Mesenchymal stem cell (in vitro differentiated cells and primary cell): ENCODE measurements at places on chromosomes 2 and 18.
A peak's percentile ranks its signal among the peaks of the same experiment; 100 is the strongest.

GRCh38 chr2:241592126-241592845 lies 33.7 kb downstream of the BOK start:
- DNase-seq = no peak

DNA sequence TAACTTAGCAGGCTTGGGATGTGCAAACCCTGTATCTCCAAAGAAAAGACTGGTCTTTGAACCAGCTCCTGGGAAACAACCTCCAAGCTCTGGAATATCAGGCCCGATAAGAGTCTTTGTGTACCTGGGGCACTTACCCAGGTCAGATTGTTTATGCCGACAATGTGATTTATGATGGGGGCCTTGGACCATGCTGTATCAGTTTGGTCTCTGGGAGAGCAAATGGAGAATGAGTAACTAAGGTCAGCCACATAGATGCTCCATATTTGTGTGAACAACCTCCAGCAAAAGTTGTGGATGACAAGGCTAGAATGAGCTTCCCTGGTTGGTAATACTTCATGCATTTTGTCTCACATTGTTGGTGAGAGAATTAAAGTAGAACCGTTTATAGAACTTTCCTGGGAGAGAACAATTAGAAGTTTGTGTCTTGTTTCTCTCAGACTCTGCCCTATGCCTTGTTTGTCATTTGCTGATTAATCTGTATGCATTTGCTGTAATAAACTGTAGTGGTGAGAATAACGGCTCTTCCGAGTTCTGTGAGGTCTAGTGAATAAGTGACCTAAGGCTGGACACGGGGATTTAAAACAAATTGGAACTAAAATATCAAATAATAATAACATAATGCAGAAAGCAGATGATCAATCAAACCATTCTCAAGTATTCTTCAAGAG lies 259.1 kb downstream of the XIRP2 start:
- no peak for DNase-seq

DNA sequence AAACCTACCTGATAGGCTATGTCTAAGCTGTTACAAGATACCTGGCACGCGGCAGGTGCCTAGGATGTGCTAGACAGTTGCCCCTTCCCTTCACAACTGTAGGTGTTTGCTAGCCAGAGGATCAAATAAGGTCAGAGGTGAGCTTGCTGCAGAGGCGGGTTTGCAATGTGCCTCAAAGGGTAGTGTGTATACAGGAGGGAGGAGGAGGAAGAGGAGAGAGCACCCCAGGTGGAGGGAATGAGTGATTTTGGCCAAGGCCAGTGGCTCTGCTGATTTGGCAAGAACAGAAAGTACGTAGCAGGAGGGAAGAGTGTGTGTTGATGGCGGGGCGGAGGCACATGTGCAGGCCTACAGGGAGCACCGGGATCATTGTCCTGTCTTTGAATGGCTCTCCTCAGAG lies 236.5 kb downstream of the HAUS1 start:
- DNase-seq = no peak

GRCh38 chr2:128623776-128624761 lies 305.4 kb upstream of the HS6ST1 start:
- peak; percentile 57 for DNase-seq

- DNase-seq = no peak
These were observed 10.9 kb downstream of the RBMS1 start for GRCh38 chr2:160482673-160483072.

DNA sequence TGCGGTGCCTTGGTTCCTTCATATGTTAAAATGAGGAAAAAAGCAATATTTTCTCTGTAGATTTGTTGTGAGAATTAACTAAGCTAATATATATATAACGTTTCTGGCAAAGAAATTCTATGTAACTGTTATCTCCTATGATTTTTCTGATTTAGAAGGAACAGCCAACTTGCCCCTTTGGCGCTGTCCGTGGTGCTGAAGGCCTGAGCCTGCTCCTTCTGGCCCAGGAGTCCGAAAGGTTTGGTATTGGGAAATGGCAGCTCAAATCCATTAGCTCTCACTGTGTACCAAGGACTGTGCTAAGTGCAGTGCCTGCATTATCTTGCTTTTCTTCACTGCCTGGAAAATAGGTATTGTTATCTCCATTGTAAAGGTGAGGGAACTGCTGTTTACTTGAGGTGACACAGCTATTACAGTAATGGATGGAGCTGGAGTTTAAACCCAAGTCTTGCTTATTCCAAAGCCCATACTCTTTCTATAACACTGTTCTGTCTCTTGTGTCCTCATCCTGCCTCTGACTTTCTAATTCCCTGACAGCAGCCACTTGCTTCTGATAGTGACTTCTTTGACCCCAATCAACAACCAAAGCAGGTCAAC lies 52.2 kb downstream of the C1QL2 start:
- DNase-seq = peak; percentile 18

- DNase-seq = no peak
These were observed 405.3 kb downstream of the STK39 start for GRCh38 chr2:167842047-167842446.

- no peak for DNase-seq
These were observed 66.1 kb downstream of the BAZ2B start for GRCh38 chr2:159550231-159550630.

DNA sequence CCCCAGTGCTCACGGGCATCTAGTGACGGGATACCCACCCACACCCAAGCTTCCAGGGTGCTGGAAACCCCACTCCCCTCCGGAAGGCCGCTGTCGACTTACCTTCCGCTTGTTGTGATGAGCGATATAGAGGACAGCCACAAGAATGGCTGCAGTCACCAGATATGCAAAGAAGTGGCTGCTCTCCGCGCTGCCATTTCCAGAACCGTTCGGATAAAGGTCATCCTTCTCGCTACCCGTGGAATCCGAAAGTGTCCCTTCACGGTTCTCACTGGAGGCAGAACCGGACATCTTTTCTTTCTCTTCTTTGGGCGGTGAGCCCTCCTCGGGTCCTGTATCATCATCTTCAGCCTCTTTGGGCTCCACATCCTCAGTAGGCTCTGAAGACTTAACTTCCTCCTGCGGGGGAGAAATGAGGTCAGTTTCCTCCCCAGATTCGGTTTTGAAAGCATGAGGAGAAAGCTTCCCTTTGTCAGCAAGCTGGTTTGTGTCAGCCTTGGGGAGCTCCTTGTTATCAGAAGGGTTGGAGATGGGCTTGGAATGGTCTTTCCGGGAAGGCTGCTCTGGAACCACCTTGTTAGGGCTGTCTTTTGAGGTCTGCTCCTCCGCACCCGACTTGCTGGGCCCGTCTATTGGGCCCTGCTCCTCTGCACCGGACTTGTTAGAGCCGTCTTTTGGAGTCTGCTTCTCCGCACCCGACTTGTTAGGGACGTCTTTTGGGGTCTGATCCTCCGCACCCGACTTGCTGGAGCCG lies 1.2 kb downstream of the TGOLN2 start:
- DNase-seq = peak; percentile 30

- no peak for DNase-seq
These were observed 138.1 kb downstream of the KCNJ3 start for GRCh38 chr2:154836632-154837031.

GRCh38 chr18:50240080-50240563 lies 26.2 kb downstream of the CFAP53 start:
- DNase-seq = no peak

- no peak for DNase-seq
These were observed 31.3 kb downstream of the DARS1 start for GRCh38 chr2:135954020-135954601.

- no peak for DNase-seq
These were observed 144.4 kb upstream of the REV1 start for GRCh38 chr2:99634234-99634633.

GRCh38 chr2:166410828-166411472 lies 35.2 kb upstream of the SCN9A start:
- DNase-seq = peak; percentile 76

- DNase-seq = no peak
These were observed 238.0 kb upstream of the COPS8 start for GRCh38 chr2:236847538-236848263.

DNA sequence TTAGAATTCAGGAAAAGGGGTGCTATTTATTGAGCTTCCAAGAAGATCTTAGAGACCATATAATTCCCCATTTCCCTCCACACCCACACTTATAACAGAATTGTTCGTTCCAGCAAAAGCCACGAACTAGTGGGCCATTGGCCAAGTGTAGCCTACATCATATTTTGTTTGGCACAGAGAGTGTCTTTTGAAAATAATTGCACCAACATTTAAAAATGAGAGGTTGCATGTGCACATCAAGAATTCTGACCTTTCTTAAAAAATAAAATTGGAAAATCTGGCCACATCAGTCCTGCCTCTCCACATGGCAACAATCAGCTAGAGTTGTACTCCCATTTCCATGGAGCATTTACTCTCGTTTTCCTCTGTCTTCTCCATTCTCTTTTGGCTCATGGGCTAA lies 655.5 kb upstream of the FANCL start:
- DNase-seq = no peak

DNA sequence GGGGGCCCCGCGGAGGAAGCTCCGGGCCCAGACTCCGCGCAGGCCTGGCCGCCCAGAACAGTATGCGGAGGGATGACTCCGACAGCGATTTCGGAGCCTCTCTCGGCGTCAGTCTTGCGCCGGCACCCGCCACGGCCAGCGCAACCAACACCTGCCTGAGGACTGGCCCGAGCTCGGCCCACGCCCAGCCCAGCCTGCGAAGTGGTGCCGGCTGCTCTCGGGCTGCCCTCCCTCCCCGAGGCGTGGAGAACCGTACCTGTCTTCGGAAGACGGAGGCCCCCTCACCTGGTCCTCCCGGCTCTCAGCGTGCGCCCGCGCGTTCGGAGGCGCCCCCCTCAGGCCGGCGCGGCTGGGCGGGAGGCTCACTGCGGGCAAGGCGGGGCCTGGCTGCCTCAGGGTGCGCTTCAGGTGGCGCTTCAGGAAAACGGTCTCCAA lies at the start of gene M1AP:
TSS of gene M1AP (minus strand) at position 322 of the 435 bp plus-strand sequence. CDS start 8,055 bp downstream, outside the sequence.
- DNase-seq = no peak

- peak; percentile 74 for DNase-seq
These were observed 23.7 kb downstream of the TMEM127 start for GRCh38 chr2:96241900-96242611.

GRCh38 chr2:148614014-148614321 lies 30.6 kb upstream of the EPC2 start:
- DNase-seq = no peak
